A172 (cell line): ENCODE measurements at places on chromosomes 3 and 15. TPM values are rescaled to one million over a fixed set of nuclear protein-coding genes. Genes with fewer than 3 reads are reported as not detected.
A peak's percentile ranks its signal among the peaks of the same experiment; 100 is the strongest.

GRCh38 chr3:130539005-130539404 lies 22.0 kb downstream of the COL6A6 start:
- peak; percentile 65 for DNase-seq

GRCh38 chr3:71721002-71721401 lies 4.2 kb downstream of the EIF4E3 start:
- DNase-seq: no peak

DNA sequence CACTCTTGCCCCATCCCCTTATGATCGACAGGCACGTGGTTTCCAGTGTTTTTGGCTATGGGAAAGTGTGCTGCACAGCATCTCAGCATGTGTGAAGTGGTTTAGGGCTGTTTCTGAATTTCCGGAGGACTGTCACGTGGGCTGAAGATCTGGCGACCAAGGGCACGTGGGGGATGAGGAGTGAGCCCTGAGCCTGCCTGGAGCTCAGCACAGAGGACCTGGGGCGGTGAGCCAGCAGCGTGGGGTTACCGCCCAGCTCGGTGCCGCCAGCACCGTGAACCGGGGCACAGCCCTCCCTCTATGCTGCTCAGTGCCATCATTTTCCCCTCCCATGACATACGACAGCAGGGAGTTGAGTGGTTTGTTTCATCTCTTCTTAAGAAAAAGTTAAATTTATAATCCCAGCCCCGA lies 150.2 kb downstream of the DNAJB8 start:
- DNase-seq: no peak

DNA sequence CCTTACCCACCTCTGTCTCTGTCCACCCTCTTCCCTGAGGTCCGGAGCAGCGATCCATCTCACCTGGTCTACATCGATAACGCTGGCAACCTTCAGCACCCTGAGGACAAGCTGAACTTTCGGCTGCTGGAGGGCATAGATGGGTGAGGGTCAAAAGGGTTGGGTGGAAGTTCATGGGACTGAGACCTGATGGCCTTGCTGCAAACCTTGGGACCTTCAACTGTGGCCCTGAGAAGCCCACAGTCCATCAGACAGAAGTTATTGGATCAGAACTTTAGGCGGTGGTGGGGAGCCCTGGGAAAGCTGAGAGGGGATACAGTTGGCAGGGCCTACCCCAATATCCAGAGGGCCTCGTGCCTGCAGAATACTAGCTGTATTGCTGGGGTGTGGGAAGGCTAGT lies 50.5 kb downstream of the POMGNT2 start:
- no peak for DNase-seq

GRCh38 chr3:36380221-36381031 lies at the start of gene STAC:
STAC (plus strand) TSS chr3:36380504; CDS start chr3:36380644, 140 bp downstream.
- DNase-seq: peak; percentile 27

DNA sequence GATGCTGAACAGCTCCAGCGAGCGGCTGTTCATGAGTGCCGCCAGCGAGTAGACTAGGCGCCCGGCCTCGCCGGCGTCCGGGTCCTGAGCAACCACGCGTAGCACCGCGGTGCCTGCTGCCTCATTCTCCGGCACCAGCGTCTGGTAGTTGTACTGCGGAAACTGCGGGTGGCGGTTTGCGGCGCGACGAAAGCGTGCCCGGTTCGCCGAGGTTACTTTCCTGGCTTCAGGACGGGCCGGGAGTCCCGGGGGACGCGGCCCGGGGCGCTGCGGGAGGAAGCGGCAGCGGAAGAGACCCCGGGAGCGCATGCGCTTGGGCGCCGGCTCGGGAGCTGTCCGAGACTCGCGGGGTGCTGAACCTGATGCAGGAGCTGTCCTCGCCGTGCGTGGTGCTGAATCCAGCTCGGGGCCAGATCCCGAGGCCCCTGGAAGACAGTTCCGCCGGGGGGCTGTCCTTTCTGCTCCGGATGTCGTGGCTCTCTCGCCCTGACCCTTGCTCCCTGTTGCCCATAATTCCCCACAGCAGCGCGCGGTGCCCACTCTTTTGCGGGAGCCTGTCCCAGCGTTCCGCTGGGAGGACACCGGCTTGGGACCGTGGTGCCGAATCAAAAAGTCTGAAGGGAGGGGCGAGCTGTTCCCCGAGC lies 1.1 kb downstream of the CELSR3 start:
- DNase-seq: no peak

- DNase-seq: no peak
Observed at GRCh38 chr15:70502529-70502928, 260.8 kb downstream of the UACA start.

DNA sequence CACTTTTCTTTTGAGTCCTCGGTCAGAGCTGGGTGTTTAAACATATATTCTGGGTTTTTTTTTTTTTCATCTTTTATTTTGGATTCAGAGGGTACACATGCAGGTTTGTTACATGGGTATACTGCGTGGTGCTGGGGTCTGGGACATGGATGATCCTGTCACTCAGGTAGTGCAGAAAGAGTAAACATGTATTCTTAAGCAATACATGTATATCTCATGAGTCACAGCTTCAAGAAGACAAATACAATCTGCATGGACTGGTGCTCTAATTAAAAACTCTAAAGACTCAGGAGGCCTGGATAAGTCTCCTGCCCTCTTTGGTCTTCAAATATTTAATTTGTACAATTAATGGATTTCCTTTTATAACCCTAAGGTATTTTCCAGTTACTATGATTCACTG lies 50.6 kb upstream of the PHLDB2 start:
- peak; percentile 14 for DNase-seq

- no peak for DNase-seq
Observed at GRCh38 chr3:144879701-144880100, 908.1 kb downstream of the DIPK2A start.

DNA sequence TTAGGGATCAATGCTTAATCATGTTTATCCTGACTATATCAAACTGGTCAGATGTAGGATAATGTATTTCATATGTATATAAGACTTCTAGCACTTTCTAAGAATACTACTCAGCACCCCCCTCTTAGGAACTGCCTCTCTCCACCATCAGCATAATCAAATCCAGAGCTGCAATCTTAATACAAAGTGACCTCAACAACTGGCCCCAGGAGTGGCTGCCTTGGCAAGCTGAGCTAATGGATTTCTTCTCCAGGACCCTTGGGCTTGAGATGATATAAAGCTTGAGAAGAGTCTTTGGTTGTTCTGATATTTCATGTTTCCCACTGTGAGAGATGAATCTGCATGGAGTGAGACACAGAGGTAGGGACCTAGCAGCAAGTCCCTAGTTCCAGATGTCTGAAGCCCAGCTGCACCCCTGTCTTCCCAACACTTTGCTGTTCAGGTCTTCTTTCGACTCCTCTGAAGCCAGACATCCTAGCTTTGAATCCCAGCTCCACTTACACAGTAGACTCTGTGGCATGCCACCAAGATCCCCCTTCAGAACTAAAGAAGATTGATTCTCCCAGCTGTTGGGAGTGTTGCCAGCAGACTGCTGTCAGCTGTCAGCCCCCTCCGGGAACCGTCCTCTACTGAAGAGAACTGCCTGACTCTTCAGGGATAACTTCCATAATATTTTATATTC lies 309.3 kb upstream of the UBE2E2 start:
- no peak for DNase-seq

Gene EXD1
- total RNA-seq: not detected in 2 replicates

Gene ANKUB1
- not detected in 2 replicates for total RNA-seq

Gene PSTPIP1
- 0.33 and 1.0 TPM in 2 replicates for total RNA-seq

Gene CCDC33
- total RNA-seq: 0.24 TPM in 1 of 2 replicates, not detected in the other

Gene SLC6A11
- total RNA-seq: 0.02 TPM in 1 of 2 replicates, not detected in the other
